Kidney epithelial cell (primary cell): ENCODE measurements at places on chromosomes 4 and X. TPM values are rescaled to one million over a fixed set of nuclear protein-coding genes. Genes with fewer than 3 reads are reported as not detected.

GAB1 gene
- total RNA-seq = 14.9 and 17.2 TPM in 2 replicates

GRCh38 chrX:136646602-136647239 is 1.2 kb upstream of the CD40LG start:
- DNase-seq = no peak

GRCh38 chr4:87857789-87858188 is 25.0 kb downstream of the MEPE start:
- no peak for DNase-seq

GRCh38 chrX:53047228-53047627 is 1.4 kb upstream of the GPR173 start:
- no peak for DNase-seq
